CD8-positive, alpha-beta T cell (primary cell): ENCODE measurements at places on chromosomes 11 and 22.

GRCh38 chr22:19853879-19854777 lies 546 bp downstream of the GNB1L start:
- no peak for DNase-seq

GRCh38 chr11:73221996-73222395 lies 3.9 kb downstream of the P2RY2 start:
- no peak for DNase-seq

DNA sequence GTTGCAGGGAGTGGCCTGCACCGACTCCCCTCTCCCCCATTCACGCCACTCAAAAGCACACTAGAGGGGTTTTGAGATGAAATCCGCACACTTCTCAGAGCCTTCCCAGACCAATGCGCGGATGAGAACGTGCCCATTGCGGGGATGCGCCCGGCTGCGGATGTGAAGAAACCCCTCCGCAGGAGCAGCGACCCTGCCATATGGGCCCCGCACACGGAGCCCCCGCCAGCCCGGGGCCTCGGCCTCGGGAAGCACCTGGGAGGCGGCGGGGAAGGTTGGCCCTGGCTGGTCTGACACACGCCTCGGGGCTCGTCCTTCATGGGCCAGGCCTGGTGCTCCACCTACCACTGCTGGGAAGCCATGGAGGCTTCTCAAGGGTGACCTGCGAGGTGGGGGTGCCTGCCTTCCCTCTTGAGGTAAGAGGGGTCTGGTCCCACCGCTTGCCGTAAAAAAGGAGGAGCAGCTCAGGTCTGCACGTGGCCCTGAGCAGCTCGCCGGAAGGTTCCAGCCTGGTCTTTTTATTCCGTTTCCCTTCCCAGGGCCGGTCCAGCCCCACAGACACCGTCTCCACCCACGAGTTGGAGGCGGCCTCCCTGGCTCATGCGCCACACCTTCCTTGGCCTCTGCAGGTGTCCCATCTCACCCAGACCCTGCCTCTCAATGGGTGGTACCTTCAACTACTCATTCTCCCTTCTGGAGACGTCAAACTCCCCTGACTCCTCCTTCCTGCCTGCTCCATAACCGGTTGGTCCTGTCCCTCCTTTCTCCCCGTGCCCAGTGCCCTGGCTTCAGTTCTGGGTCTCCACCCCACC lies 39.4 kb downstream of the TRMU start:
- no peak for DNase-seq

GRCh38 chr11:16561150-16561549 lies 177.3 kb upstream of the C11orf58 start:
- DNase-seq: no peak

GRCh38 chr11:66159324-66159984 lies 89.4 kb downstream of the PACS1 start:
- no peak for DNase-seq

DNA sequence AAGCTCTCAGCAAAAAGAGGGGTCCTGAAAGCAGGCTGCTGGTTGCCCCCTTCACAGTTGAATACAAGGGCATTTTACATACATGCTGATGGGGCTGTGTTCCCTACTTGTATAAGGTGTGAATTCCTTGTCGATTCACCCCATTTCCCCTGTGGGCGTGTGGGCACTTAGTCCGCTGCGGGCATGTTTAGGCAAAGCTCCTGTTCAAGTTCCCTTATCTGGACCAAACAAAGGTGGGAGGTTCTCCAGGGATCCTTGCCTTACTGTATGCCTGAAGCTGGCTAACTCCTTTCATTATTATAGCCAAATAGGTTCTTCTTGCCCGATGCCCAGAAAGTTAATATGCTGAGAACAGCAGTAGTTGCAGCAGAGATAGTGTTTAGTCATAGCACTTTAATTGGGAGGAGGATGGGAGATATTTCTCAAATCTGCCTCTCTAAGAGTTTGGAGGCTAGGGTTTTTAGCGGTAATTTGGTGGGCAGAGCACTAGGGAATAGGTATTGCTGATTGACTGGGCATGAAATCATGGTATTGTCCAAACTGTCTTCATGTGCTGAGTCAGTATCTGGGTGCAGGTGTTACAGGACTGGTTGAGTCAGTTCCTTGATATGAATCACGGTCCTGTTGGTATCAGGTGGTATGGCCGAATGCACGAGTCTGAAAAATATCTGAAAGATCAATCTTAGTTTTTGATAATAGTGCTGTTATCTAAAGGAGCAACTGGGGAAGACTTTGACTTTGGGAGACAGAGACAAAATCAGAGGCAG lies 32.7 kb downstream of the METTL15 start:
- no peak for DNase-seq

DNA sequence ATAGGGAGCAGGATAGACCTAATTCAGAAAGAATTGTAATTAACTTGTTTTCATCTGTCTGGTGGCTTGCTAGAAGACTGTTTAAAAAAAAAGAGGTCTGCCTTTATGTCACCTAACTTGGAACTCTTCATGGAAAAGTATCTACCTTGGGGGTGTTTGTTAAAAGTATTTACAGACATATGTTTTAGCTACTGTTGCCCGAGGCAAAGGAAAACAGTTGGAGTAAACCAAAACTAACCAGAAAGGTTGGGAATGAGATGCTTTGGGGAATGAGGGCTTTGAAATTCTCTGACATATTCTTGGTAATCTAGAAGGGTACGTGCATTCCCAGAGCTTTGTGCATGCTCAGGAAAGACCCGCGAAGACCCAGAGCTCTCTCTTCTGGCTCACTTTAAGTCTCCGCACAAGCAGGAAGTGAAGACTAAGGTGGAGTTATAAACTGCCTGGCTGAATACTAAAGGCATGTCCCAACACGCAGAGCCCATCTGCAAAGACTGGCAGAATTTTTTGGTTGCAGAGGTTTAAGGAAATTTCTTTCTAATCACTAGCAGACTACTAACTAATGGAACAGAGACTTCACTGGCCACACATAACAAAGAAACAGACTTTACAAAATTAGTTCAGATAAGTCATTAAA lies 33.2 kb downstream of the HIKESHI start:
- DNase-seq: no peak

DNA sequence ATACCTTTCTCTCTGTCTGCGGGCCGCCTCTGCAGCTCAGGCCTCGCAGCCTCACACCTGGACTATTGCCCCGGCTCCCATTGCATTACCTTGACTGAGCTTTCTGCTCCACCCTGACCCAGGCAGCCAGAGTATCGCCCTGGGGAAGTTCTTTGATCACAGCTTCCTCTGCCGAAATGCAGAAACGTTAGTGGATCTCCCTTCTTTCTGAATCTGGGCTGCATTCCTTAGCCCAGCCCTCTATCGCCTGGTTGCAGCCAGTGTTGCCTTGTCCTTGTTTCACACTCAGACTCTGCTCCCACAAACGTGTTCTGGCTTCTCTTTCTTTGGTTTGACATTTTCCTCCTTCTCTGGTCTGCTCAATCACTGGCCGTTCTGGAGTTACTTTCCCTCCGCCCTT lies 195.7 kb downstream of the ADAMTS15 start:
- DNase-seq: no peak

DNA sequence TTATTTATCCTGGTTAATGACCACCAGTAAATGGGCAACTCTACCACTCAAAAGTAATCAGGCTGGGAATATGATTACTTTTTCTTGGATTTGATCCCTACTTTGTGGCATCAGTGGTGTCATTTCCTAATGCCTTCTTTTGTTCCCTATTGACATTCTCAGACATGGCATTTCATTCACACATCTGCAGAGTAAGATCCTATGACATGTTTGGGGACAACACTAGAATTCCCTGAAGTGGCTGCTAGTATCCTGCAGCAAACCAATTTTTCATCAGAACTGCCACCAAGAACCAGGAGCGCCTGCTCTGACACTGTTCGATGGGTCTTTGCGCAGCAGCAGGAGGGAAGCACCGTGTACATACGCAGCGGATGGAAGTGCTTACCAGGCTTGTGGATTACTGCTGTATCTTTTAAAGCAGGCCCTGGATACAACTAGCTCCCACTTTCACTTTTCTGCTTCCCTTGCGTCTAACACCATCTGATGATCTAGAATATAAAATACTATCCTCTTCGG lies 97.7 kb downstream of the LARGE2 start:
- no peak for DNase-seq

DNA sequence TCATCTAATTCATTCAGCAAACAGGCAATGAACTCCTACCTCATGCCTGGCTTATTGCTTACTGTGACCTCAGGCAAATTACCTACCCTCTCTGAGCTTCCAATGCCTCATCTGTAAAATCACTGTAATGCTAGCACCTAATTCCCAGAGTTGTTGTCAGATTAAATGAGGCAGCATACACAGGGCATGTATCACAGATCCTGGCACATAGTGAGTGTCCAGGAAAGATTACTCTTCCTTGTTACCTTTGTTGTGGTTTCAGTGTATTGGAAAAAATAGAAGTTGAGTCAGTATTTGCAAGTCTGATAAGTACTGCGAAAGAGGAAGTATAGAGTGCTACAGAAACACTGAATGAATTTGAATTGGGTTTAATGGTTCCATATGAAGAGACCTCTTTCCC lies 26.4 kb upstream of the LRRC55 start:
- DNase-seq: no peak

DNA sequence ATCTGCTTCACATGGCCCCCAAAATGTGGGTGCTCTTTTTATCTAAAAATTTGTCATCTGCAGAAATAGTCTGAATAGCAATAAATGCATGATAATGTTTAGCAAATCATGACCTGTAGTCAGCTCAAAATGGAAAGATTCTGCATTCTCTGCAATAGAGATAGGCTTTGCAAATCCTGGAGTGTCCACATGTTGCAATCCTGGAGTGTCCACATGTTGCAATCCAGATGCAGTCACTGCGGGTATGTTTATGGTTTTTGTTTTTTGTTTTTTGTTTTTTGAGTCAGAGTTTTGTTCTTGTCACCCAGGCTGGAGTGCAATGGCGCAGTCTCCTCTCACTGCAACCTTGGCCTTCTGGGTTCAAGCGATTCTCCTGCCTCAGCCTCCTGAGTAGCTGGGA lies 20.2 kb upstream of the LRRC32 start:
- no peak for DNase-seq

DNA sequence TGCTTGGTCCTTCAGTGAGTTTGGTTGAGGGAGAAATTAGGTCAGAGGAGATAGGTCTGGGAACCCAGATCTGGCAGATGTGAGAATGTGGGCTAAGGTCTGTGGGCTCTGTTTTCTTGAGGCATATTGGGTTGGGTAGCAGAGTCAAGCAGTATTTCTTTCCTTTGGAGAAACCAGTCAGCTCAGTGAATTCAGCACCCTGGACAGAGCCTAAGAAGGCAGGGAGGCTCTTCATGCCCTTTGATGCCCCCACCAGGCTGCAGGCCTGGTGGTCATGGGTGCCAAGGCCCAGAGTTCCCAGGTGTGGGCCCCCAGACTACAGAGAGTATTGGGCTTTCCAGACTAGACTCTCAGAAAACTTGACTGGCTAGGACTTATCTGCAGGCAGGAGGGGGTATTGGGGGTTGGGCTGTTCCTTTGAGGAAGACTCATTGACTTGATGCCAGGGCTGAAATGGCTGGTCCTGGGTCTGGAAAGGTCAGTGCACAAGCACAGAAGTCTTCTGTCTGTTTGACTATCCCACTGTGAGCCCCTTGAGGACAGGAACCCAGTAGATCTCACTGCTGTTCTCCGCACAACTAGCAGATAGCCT lies 45.3 kb upstream of the NECTIN1 start:
- no peak for DNase-seq

- DNase-seq: no peak
Measured at GRCh38 chr11:77981346-77981947, 13.0 kb downstream of the INTS4 start.

- DNase-seq: no peak
Measured at GRCh38 chr11:14329702-14330101, 29.3 kb downstream of the RRAS2 start.
